ENCODE measurements at places on chromosomes 2 and 18. TPM values are rescaled to one million over a fixed set of nuclear protein-coding genes. Genes with fewer than 3 reads are reported as not detected.

DNA sequence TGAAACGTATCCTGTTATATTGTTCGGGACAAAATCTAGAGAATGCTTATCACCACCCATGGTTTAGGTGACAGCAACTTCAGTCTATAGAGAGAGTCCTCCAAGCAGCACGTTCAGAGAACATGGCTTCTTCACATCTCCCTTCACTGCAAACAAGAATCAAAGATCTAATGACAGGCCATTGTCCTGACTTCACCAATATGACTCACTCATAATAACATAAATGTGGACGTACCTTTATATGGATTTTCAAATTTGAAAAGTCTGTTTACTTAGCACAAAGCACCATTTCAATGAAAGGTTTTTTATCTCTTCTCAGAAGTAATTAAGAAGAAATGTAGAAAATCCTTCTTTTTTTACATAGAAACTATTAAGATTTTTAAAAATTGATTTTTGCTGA lies 46.7 kb downstream of the KLF7 start:
- no peak for DNase-seq
- H3K36me3 ChIP-seq = no peaks in the 10 kb centered on the region

DNA sequence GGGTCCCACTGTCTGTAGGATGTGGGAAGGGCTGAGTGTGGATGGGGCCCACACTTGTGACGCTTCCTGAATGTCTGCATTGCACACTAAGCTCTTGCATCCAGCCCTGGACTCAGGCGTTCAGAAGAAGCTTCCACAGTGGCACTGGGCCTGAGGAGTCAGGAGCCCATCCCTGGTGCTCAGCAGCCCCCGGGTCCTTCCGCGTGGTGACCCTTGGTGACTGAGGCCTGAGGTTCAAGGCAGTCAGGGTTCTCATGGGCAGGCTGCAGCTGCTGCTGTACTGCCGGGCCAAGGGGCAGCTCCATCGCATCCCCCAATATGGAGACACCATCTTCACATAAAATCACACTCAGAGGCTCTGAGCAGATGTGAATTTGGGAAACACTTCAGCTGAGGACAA lies 65.8 kb upstream of the TUBA3E start:
- no peak overlapping the region for H3K4me3 ChIP-seq
- H3K27me3 ChIP-seq = no peaks in the 10 kb centered on the region
- no peaks in the 10 kb centered on the region for H3K4me1 ChIP-seq
- H3K36me3 ChIP-seq = no peaks in the 10 kb centered on the region

DNA sequence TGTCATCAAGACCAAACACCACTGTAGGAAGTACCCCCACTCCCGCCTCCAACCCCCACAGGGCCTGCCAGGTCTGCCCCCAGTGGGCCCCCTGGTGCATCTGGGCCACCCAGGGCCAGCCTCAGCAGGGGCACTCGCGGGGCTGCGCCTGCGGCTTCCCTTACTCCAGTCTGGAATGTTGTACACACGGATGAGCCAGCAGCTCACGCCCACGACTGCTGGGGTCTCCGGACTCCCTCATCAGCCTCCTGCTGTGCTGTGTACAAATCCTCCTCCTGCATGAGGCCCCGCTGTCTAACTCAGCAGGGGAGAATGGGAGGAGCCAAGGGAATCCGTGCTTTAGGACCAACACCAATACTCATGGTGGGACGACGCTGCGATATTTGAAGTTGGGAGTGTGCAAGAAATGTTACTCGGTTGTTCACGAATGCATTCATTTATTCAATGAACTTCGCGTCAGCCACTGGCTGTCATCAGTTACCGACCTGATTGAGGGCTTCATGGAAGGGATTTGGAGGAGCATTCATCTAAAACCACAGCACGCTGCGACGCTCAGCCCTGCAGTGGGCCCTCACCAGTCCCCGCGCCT lies 654 bp upstream of the ASB1 start:
- H3K4me3 ChIP-seq = peak overlapping the region; percentile 95
- H3K4me1 ChIP-seq = peaks cover 11% of the 10 kb centered on the region
- H3K36me3 ChIP-seq = no peaks in the 10 kb centered on the region
- no peaks in the 10 kb centered on the region for H3K27me3 ChIP-seq
- peak overlapping the region; percentile 72 for H3K27ac ChIP-seq

DNA sequence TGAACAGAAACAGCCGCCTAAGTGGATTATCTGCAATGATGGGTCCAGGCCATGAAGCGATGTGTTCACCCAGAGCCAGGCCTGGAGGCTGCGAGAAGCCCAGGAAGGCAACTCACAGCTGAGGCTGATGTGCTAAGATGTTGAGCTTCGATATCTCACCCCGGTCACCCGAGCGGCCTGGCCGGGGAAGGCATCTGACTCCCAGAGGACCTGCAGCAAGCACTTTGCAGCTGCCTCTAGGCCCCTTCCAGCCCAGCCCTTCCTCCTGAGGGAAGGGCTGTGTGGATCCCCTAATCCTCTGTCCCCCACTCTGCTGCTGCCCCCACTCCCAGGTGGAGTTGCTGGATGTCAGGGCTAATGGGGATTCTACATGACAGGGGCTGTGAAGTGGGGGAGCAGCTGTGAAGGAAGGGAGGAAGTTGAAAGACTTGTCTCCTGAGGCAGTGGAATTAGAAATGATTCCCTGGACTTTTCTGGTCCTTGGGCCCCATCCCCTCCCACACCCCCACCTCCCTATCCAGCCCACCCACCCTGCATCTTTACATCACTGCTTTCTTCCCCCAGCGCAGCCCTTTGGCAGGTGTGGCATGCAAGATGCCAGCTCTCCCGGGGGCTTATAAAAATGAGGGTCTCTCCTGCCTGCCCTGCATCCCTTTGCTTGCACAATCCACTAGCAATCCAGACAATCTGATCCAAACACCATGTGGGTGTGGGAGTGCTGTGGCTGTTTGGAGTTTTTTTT lies 4.3 kb downstream of the ATP6V1B1 start:
- no peak for DNase-seq
- H3K4me1 ChIP-seq = no peaks in the 10 kb centered on the region
- no peaks in the 10 kb centered on the region for H3K36me3 ChIP-seq
- H3K4me3 ChIP-seq = no peak overlapping the region
- no peaks in the 10 kb centered on the region for H3K27me3 ChIP-seq

DNA sequence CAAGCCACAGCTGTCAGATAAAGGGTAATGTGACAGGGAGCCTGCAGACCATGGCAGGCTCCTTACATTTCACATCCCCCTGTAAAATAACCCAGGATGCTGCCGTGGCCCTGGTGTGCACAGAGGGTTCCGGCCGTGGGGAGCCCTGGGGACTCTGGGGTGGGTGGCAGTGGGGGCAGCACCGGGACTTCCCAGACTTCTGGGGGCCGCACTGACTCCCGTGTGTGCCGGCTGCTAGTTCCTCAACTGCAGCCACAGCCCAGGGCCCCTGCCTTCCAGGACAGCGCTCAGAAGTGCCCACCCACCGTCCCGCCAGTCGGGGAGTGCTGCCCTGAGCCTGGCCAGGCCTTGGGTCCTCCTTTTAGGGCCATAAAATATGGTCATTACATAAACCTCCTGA lies 56.5 kb downstream of the CIB4 start:
- H3K27ac ChIP-seq = no peak overlapping the region
- peaks cover 7% of the 10 kb centered on the region for H3K27me3 ChIP-seq
- DNase-seq = no peak
- H3K36me3 ChIP-seq = no peaks in the 10 kb centered on the region

DNA sequence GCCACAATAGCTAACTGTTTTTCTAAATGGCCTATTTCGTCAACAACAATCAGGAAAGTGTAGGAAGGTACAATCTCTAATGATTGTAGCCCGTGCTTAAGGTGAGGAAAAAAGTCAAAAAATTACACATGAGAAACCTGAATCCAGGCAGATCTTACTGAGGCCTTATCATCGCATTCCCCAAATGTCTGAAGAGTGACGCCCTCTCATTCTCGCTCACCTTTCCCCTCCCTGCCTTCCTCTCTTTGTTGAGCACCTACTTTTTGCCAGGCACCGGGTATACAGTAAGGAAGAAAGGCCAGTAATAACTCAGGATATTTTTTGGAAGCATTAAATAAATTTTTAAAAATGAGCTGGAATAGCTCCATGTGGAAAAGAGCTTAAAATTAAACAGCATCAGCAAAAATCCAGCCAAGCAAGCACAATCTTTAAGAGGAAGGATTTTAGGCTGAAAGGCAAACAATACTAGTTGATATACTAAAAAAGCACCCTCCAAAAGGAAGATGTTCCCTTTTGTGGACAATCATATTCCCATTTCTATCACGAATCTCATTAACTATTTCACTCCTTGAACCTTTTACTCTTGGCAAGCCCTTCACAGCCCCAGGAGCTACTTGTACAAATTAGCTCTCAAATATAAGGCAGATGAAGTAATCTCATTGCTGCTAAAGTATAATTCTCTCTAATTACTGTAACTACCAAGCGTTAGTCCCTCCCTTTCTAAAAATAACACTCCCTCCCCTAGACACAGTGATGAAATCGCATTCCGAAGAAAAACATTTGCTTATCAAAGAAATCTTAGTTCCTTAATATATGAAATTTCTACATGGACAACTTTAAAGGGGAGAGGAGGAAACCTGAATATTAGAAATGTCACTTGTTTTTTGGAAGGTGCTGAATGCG lies 40.0 kb downstream of the STAT1 start:
- peaks cover 92% of the 10 kb centered on the region for H3K36me3 ChIP-seq
- DNase-seq = no peak
- no peak overlapping the region for H3K27ac ChIP-seq
- no peaks in the 10 kb centered on the region for H3K4me1 ChIP-seq

DNA sequence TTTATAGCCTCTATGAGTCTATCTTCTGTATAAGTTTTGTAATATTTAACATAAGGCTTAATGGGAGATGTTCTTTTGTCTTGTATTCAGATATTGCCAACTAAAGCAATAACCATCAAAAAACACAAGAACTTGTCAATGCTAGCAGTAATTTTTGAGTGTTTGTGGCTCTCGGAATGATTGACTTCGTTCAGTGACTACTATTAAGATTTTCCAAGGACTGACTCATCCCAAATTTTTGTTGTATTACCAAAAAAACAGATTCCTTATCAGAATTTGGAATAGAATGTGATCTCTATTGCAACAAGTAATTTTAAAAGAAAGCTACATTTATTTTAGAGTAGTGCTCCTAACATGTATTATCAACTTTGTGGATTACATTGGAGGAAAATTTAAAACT lies 8.1 kb downstream of the NABP1 start:
- peaks cover 6% of the 10 kb centered on the region for H3K36me3 ChIP-seq
- no peaks in the 10 kb centered on the region for H3K4me1 ChIP-seq
- DNase-seq = no peak
- no peak overlapping the region for H3K27ac ChIP-seq
- no peak overlapping the region for H3K4me3 ChIP-seq

DNA sequence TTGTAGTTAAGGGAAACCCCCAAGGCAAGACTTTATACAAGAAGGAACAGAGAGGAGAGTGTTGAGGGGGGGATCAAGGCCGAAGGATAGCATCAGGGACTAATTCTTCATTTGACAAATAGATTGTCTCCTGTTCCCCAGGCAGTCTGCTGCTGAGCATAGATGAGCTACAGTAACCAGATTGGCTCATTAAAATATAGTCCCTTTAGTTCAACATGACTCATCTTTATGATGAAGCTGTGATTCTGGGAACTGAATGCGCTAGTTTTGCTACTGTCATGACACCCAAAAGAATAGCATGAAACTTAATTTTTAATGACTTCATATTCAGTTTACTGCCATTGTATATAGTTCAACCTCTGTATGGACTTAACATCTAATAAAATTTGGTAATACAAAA lies 35.5 kb downstream of the TMEFF2 start:
- no peak overlapping the region for H3K27ac ChIP-seq
- no peaks in the 10 kb centered on the region for H3K4me1 ChIP-seq
- H3K4me3 ChIP-seq = no peak overlapping the region
- no peaks in the 10 kb centered on the region for H3K27me3 ChIP-seq

DNA sequence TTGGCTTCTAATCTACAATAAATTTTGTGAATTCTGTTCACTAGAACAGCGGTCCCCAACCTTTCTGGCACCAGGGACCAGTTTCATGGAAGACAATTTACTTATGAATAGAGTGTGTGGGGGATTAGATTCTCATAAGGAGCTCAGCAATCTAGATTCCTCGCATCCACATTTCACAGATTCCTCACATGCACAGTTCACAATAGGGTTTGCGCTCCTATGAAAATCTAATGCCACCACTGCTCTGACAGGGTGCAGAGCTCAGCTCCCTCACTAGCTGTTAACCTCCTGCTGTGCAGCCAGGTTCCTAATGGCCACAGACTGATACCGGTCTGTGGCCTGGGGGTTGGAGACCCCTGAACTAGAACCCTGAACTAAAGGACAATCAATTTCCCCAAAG lies 1568.6 kb upstream of the NXPH2 start:
- no peak for DNase-seq
- H3K4me1 ChIP-seq = no peaks in the 10 kb centered on the region
- H3K36me3 ChIP-seq = no peaks in the 10 kb centered on the region
- no peak overlapping the region for H3K4me3 ChIP-seq
- H3K27me3 ChIP-seq = no peaks in the 10 kb centered on the region

GRCh38 chr2:86201671-86202335 lies 2.5 kb downstream of the MRPL35 start:
- DNase-seq = no peak
- no peaks in the 10 kb centered on the region for H3K27me3 ChIP-seq
- H3K4me1 ChIP-seq = peaks cover 8% of the 10 kb centered on the region
- H3K4me3 ChIP-seq = 0 out of 2 replicates have a peak overlapping the region, but pooled peaks have one; percentile 16

- H3K27me3 ChIP-seq = no peaks in the 10 kb centered on the region
- no peak for DNase-seq
- H3K4me3 ChIP-seq = no peak overlapping the region
- H3K36me3 ChIP-seq = no peaks in the 10 kb centered on the region
- peaks cover 12% of the 10 kb centered on the region for H3K4me1 ChIP-seq
Measured at GRCh38 chr2:39479696-39480095, 42.6 kb upstream of the MAP4K3 start.

- H3K27me3 ChIP-seq = no peaks in the 10 kb centered on the region
- H3K36me3 ChIP-seq = no peaks in the 10 kb centered on the region
- H3K4me3 ChIP-seq = no peak overlapping the region
Measured at GRCh38 chr2:201467666-201468065, 16.1 kb downstream of the STRADB start.

- H3K4me1 ChIP-seq = peaks cover 4% of the 10 kb centered on the region
- H3K4me3 ChIP-seq = no peak overlapping the region
- no peak for DNase-seq
- no peak overlapping the region for H3K27ac ChIP-seq
- H3K36me3 ChIP-seq = 0 out of 2 replicates have a peak, but pooled peaks cover 3% of the 10 kb centered on the region
- no peaks in the 10 kb centered on the region for H3K27me3 ChIP-seq
Measured at GRCh38 chr2:62725712-62726055, 20.2 kb downstream of the EHBP1 start.

CCDC150 gene
- polyA plus RNA-seq = 18.3 TPM

CRACDL gene
- 0.14 TPM for polyA plus RNA-seq

ZNF396 gene
- polyA plus RNA-seq = 0.79 TPM

RAB31 gene
- 19.3 TPM for polyA plus RNA-seq

GBX2 gene
- polyA plus RNA-seq = not detected

SPP2 gene
- not detected for polyA plus RNA-seq

ZBTB7C gene
- polyA plus RNA-seq = not detected

ITGB6 gene
- polyA plus RNA-seq = not detected

TMEM247 gene
- polyA plus RNA-seq = not detected

ALPG gene
- not detected for polyA plus RNA-seq
